ENCODE measurements at places on chromosomes 1 and 21.

DNA sequence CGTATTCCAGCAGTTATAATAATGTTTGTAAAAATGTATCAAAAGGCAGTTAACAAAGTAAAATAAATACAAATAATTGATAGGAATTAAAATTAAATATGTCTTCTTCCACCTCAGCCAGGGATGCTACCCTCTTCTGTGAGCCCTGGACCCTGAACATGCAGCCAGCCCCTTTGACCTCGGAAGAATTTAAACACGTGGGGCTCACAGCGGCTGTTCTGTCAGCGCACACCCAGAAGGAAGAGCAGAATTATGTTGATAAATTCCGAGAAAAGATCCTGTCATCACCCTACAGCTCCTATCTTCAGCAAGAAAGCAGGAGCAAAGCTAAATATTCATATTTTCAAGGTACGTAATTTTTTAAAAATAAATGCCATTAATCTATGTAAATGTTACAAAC is 26.5 kb downstream of the UTS2 start:
- H3K36me3 ChIP-seq, result peaks cover 99% of the 10 kb centered on the region
- H3K27me3 ChIP-seq, result no peaks in the 10 kb centered on the region
- H3K4me1 ChIP-seq, result peaks cover 11% of the 10 kb centered on the region
- H3K4me3 ChIP-seq, result no peak overlapping the region
- no peak overlapping the region for H3K27ac ChIP-seq

GRCh38 chr1:1165485-1165884 is 8.2 kb upstream of the TTLL10 start:
- no peak for DNase-seq
- no peak overlapping the region for H3K4me3 ChIP-seq
- peaks cover 7% of the 10 kb centered on the region for H3K27me3 ChIP-seq
- H3K27ac ChIP-seq, result peak overlapping the region; percentile 32
- H3K36me3 ChIP-seq, result no peaks in the 10 kb centered on the region

DNA sequence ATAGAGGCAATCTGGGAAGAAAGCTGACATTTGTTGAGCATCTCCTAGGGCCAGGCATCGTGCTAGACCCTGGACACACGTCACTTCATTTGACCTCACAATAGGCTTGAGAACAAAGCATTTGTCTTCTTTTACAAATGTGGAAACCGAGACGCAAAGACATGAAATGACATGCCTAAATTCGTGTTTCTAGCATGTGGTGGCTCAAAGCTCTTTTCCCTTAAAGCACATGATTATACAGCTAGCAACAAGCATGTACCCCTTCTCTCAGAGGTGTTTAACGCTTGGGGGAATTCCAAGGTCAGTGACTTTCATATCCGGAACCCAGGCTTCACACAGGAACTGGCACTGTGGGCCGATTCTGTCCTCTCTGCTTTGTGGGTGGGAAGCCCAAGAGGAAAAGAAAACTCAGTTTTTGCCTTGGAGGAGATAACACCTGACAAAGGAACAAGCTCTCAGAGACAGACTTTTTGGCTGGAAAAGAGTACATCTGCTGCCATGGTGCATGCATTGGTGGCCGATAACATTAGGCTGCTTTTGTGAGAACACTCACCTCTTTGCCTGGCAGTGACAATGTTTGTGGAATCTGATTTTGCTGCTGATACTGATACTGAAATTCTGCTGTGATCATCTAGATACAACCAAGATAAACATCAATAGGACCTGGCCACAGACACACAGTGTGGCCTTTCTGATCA is 15.4 kb upstream of the CD2 start:
- no peaks in the 10 kb centered on the region for H3K36me3 ChIP-seq
- no peaks in the 10 kb centered on the region for H3K4me1 ChIP-seq
- H3K27me3 ChIP-seq, result no peaks in the 10 kb centered on the region
- H3K27ac ChIP-seq, result no peak overlapping the region

GRCh38 chr1:159594625-159595405 is 7.2 kb downstream of the APCS start:
- H3K4me3 ChIP-seq, result no peak overlapping the region
- no peaks in the 10 kb centered on the region for H3K27me3 ChIP-seq
- no peaks in the 10 kb centered on the region for H3K36me3 ChIP-seq
- H3K4me1 ChIP-seq, result no peaks in the 10 kb centered on the region
- no peak overlapping the region for H3K27ac ChIP-seq
